ENCODE measurements at places on chromosomes 4 and X.

- DNase-seq = no peak
These were observed 19.4 kb upstream of the YTHDC1 start for GRCh38 chr4:68369142-68369805.

GRCh38 chr4:67087897-67088296, 457.4 kb downstream of the CENPC start:
- peak; percentile 19 for DNase-seq

- DNase-seq = peak; percentile 57
These were observed 124.9 kb downstream of the STAG2 start for GRCh38 chrX:124086411-124086810.

GRCh38 chr4:54226404-54227255, 2.5 kb upstream of the PDGFRA start:
- no peak for DNase-seq

DNA sequence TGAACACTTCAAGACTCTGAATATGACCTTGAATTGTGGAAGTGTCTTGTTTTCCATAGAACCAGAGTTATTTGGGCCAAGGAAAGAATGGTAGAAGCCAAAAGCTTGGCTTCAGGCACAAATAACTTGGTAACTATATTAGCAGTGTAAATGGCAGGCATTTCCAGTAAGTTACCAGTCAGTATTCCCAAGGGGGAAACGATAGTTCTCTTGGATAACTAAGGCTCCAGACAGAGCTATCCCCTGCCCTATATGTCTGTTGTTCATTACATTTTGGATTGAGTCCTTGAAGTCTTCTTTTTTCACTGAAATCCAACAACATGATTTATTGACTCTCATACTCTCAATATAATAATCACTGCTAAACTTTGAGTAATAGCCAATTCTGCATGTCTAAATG, 364.1 kb downstream of the MAGEB5 start:
- no peak for DNase-seq

DNA sequence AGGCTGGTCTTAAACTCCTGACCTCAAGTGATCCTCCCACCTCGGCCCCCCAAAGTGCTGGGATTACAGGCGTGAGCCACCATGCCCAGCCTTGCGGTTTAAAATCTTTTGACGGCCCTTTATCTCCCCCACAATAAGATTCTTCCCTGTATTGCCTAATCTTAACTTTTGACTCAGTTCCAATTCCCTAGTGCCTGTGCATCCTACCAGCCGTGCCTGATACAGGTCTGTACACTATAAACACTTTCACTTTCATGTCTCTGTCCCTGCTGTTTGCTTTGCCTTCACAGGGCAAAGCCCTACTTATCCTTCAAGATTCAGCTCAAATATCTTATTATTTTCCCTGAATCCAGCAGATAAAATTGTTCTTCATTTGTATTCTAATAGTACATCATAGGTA, 74.6 kb downstream of the WDR44 start:
- DNase-seq = no peak

- no peak for DNase-seq
These were observed 5.6 kb downstream of the PDE5A start for GRCh38 chr4:119623025-119623424.

DNA sequence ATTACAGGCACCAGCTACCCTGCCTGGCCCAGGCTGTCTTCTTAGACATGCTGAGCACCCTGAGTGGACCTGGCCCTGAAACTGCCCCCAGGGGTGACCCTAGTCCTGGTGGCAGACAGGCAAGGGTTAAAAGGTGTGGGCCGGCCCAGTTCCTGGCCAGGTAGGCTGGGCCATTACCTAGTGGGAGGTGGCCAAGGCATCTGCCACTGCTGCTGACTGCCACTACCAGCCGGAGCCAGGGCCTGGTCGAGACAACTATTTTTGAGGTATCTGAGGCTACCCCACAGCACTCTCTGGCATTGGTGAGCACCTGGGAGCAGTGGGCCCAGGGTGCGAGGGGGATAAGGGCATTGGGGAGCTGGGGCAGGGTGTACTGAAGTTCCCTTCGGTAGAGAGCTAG, at the start of gene CCDC120:
CCDC120 (plus strand) TSS at position 206 of the 400 bp plus-strand sequence. CDS start 3,043 bp downstream, outside the sequence.
- DNase-seq = no peak

GRCh38 chrX:49231333-49232000, 1.7 kb downstream of the CACNA1F start:
- no peak for DNase-seq

DNA sequence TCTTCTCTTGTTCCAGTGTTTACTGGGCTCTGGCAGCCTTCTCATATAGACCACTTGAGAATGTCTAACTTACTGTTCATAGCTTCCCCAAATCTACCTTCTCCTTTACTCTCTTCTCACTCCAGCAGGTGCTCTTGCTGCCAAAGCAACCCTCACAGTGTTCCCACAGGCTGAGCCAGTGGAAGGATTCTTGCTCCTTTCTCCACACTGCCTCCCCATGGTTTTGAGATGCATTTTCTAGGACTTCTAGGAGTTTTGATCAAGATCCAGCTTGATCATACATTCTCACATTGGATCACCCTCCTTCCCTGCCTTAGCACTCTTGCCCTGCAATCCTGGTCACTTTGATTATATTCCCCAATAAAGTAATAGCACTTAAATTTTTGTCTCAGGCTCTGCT, 230.8 kb downstream of the TMEM47 start:
- no peak for DNase-seq

GRCh38 chr4:165198329-165198728, 9.0 kb upstream of the KLHL2 start:
- no peak for DNase-seq

DNA sequence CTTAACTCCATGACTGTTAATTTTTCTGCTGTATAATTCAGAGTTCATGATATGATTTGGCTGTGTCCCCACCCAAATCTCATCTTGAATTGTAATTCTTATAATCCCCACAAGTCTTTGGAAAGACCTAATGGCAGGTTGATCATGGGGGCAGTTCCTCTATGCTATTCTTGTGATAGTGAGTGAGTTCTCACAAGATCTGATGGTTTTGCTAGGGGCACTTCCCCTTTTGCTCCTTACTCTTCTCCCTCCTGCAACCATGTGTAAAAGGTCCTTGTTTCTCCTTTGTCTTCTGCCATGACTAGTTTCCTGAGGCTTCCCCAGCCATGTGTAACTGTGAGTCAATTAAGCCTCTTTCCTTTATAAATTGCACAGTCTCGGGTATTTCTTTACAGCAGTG, 1751.9 kb downstream of the ARAP2 start:
- DNase-seq = no peak

DNA sequence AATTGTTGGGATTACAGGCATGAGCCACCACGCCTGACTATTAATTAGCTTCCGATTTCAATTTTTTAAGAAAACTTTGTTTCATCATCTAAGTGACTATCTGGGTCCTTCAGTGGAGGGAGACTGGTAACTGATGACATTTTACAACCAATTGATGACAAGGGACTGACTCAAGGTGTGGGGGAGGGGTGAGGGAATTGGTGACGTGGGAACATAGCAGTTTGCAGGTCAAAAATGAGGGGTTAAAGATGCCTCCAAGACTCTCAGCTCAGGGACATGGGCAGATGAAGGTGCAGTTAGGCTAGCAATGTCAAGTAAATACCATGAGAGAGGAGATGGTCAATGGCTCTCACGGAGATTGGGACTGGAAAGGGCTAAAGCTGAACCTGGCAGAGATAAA, 5.7 kb upstream of the FAM9C start:
- no peak for DNase-seq

DNA sequence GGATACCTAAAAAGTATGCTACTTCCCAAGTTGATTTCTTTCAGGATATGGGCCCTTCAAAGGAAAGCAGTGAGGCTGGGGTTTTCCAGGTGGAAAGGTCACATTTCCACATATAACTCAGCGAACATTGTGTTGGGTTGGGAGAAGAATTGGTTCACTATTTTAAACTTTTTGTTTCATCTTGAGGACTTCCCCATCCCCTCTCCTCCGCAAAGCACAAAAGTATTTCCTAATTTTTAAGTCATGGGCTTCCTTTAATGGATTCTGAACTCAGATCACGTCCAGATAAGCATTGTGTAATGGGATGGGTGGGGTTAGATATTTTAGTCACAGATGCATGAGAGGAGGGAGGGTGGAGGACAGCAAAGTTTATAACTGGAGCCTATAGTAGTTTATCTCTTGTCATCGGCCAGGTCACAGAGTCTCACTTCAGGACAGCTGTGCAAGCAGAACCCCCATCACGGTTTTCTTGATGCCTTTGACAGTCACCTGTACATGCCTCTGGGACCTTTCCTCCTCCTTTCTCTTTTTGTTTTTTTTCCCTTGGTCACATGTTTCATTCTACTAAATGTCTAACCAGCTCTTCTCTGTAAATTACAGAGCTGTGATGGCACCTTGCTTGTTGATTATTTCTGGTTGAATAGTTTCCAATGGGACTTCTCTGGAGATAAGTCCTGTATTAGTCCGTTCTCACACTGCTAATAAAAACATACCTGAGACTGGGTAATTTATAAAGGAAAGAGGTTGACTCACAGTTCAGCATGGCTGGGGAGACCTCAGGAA, 115.4 kb downstream of the PTTG2 start:
- peak; percentile 5 for DNase-seq

- DNase-seq = no peak
These were observed 96.4 kb downstream of the GPC3 start for GRCh38 chrX:133888984-133889383.

- peak; percentile 63 for DNase-seq
These were observed 203.6 kb downstream of the SPRY1 start for GRCh38 chr4:123599920-123600810.

GRCh38 chrX:51456246-51456645, 40.1 kb downstream of the NUDT11 start:
- DNase-seq = no peak

DNA sequence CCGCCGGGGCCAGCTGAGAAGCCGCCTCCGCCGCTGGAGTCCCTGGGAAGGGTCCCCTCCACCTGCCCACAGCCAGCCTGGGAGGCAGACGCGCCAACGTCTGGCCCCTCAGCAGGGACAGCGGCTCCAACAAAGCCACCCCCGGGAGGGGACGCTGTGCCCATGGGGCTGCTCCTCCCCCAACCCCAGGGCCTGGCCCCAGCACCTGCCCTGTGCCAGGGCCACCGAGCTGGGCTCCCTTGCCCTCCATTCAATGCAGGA, 6.1 kb upstream of the HMX1 start:
- no peak for DNase-seq

DNA sequence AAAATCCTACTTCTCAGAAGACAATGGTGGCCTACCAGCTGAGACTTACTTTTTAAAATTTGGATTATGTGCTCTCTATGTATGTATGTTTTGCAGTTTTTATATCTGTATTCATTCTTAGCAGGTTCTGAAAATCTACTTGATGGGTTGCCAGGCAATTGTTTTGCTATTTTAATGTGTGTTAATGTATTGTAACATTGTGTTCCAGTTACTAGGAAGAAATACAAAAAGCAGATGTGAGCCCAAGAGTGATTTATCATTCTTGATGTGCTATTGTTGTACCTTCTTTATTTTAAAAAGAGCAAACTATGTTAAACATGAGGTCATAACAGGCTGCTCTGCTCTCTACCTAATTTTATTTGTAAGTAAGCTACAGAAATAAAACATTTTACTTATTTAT, 81.9 kb downstream of the REPS2 start:
- DNase-seq = no peak

DNA sequence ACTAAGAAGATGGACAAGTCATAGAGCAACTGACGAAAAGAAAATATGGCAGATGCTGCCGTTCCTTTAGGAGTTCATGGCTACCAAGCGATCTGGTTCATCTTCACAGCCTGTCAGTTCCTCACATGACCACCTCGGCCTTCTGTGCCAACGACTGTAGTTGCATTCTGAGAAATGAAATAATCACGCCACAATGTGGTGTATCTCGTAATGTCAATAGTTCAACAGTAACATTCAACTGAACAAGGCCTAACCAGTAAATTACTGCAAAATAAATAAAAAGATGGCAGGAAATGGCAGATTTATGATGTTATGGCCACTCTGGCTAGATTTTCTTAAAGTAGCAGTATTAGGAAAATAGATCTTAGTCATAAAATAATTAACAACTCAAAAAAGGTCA, 4.4 kb downstream of the GPRIN3 start:
- DNase-seq = peak; percentile 87

DNA sequence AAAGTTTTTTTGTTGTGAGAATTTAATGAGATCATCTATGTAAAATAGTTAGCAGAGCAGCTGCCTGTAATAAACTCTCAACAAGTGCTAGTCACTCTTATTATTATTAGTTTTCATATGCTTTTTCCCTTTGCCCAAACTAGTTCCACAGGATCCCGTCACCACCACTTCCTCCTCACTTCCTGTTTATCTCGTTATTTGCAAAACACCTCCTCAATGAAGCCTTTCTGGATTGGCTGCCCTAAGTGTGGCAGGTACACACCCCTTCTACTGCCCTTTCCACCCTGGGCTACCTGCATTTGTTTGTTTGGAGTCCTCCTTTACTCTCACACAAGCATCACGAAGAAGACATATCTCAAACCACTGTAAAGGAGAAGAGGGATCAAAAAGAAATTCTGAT, 54.4 kb upstream of the KLF3 start:
- no peak for DNase-seq

DNA sequence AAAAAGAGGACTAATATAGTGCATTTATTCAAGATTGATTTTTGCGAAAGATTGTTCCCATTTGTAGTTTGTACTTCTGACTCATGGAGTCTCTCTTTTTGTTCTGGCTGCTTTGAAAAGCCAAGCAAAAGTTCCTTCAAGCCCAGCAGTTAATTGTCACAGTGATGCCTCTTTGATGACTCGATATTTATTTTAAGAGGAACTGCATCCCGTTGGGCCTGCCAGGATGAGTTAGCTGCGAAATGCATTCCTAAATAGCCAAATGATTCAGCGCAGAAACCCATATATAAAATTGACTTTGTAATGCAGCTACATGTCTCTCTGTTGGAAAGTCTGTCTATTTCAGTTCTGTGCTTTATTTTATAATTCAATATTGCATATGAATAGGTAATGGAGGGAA, 295.1 kb downstream of the GBA3 start:
- DNase-seq = no peak

GRCh38 chr4:108172753-108173598, 4.2 kb upstream of the LEF1 start:
- peak; percentile 44 for DNase-seq

GRCh38 chr4:10853196-10853595, 168.6 kb upstream of the CLNK start:
- DNase-seq = no peak

DNA sequence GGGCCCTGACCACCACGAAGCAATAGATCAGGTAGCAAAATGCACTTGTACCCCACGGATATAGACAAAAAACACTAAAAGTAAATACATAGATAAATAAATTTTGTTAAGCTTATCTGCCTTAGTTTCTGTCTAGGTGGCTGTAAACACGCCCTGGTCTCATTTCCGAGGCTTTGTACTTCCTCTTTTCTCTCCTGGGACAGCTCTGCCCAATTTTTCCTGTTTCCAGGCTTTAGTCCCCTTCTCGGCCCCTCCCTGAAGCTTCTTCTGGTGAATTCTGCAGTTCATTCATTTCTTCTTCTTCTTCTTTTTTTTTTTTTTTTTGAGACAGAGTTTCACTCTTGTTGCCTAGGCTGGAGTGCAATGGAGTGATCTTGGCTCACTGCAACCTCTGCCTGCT, 73.4 kb upstream of the STOX2 start:
- no peak for DNase-seq

DNA sequence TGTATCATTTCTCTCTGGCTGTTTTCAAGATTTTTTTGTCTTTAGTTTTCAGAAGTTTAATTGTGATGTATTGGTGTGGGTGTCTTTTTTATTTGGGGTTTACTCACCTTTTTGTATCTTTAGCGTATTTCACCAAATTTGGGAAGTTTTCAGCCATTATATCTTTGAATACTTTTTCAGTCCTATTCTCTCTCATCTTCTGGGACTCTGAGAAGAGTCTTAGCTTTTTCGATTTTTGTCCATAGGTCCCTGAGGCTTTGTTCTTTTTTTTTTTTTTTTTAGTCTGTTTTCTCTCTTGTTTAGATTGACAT, 23.8 kb downstream of the KDM6A start:
- no peak for DNase-seq

Measured in CD4-positive, alpha-beta T cell treated with Interleukin-4 for 4 hours (primary cell).